Thoracic aorta (tissue), 2 donors: ENCODE measurements at places on chromosomes 11 and 22. TPM values are rescaled to one million over a fixed set of nuclear protein-coding genes. Genes with fewer than 3 reads are reported as not detected.

DNA sequence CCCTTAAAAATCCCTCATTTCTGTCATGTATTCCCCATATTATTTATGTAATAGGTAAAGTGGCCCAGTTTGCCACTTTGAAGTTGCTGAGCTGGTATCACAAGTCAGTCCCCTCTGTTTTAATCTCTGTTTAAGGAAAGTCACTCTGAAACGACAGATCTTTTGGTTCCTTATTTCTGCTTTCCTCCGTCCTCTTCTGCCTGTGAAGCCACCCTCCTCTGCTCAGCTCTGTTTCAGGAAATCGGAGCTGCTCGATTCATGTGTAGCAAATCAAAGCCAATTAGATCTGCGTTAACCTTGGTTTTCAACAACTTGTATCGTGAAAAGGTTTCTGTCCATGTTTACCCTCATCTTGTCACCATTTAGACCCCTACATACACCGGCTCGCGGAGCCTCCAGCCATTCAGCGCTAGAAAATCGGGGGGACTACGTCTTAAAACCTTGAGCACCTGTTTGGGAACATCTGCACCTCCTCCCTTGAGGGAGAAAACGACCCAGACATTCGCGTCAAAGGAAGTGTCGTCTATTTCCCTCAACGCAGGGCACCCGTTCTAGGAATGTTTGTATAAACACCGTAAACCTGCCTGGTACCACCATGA, 576 bp upstream of the SC5D start:
- no peak for DNase-seq

DNA sequence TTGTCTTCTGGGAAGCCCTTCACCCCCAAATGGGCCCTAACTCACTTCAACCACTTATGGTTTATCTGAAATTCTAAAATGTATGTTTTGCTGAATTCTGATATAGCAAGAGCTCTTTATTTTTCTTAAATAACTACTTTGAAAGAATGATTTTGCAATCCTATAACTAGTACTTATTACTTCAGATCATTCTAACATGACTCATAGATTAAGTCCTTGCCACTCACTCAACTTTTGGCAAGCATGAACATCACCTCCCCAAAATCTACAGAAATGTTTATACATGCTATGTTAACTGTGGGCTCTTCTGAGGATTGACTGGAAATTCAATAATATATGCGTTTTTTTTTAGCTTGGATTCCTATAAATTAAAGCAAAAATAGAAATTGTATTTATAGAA, 367.4 kb upstream of the FAT3 start:
- DNase-seq, result no peak

DNA sequence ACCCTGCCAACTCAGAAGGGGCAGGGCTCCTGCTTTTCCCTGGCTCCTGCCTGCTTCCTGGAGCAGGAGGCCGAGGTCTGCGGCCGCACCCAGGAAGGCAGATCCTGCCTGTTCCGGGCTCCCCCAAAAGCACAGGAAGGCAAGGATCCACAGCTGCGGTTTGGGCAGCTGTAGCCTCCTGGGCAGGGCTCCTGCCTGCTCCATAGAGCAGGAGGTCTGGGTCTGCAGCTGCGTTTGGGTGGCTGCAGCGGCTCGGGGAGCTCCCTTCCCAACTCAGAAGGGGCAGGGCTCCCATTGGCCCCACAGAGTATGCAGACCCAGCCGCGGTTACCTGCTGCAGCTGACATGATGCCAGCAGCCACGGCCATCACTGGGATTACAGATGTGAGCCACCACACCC, 5.5 kb downstream of the UPK2 start:
- DNase-seq, result no peak

DNA sequence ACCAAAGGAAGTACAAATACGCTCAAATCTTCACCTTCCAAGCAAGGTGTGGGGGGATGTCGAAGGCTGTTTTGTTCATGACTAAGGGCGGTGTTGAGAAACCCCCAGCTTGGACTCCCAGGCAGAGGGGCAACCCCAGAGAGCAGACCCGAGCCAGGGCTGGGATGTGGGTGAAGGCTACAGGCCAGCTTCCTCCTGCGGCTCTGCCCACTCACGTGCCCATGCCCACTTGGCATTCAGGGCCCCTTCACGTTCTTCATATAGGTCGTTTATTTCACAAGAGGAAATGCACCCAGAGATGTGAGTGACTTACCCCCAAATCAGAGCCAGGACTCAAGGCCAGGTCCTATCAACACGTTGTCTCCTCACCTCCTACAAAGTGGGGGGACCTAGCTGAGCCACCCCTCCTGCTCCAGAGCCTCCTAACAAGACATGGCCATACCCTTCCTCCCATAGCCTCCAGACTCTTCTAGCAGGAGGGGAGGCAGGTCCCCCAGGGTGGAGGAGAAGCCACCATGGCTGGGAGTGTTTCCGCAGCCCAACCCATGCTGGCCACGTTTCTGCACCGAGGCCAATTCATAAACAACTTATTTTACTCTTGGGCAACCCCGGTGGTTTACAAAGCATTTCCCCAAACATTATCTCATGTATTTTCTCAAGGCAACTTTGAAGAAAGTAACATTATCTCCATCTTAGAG, 22.0 kb downstream of the TMEM184B start:
- no peak for DNase-seq

C11orf54 gene
- 20.2 TPM for total RNA-seq

GRCh38 chr11:123430721-123431497, 840 bp downstream of the GRAMD1B start:
- no peak for DNase-seq

GRCh38 chr22:48248901-48249455, 1486.5 kb downstream of the TBC1D22A start:
- no peak for DNase-seq

GRCh38 chr11:14424096-14424495, 65.1 kb upstream of the RRAS2 start:
- no peak for DNase-seq

DNA sequence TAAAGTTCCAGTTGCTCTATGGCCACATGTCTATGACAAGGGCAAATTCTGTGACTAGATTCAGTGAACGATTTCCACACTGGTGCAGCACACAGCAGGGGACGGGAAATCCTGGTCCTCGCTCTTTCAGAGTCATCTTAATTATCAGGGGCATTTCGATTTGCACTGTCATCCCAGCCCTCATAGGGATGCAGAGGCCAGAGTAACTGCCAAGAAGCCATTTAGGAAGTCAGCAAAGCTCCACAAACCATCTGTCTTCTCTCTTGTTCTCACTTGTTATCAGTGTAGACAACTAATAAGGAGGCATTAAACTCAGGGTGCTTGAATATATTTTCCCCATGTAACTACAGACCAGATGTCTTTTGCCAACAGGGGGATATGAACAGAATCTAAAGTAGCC, 151.7 kb downstream of the STK33 start:
- no peak for DNase-seq

- peak; percentile 85 for DNase-seq
Observed at GRCh38 chr11:20112291-20113148, 47.8 kb downstream of the DBX1 start.

DNA sequence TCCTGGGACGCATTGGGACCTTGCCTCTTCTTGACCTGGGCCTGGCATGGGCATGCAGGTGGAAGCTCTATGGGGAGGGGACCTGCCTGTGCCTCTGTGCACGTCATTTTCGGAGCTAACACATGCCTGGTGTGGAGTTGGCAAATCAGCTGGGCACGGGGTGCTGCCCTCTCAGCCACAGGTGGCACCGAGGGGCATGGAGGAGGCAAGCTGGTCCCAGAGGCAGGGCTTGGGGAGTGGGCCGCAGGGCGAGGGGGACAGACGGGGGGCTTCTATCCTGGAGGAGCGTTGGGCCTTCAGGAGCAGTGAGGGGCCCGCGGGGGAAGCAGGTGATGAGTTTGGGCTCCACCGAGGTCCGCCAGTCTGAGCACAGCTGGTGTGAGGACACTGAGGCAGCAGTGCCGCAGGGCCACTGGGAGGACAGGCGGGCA, 362.0 kb downstream of the TBC1D22A start:
- no peak for DNase-seq

FAR1 gene
- 55.7 TPM for total RNA-seq

- peak; percentile 27 for DNase-seq
Observed at GRCh38 chr11:62025487-62026105, 58.2 kb upstream of the FTH1 start.

KLHDC7B gene
- not detected for total RNA-seq

- no peak for DNase-seq
Observed at GRCh38 chr22:49634006-49634772, 193.5 kb downstream of the BRD1 start.

P4HA3 gene
- 4.4 TPM for total RNA-seq

XRCC6 gene
- total RNA-seq, result 131 TPM

STK33 gene
- total RNA-seq, result not detected

SLC25A18 gene
- not detected for total RNA-seq

- no peak for DNase-seq
Observed at GRCh38 chr22:20155330-20156041, 4.6 kb upstream of the CCDC188 start.

GRCh38 chr11:33819278-33820035, 45.1 kb upstream of the FBXO3 start:
- no peak for DNase-seq

DNA sequence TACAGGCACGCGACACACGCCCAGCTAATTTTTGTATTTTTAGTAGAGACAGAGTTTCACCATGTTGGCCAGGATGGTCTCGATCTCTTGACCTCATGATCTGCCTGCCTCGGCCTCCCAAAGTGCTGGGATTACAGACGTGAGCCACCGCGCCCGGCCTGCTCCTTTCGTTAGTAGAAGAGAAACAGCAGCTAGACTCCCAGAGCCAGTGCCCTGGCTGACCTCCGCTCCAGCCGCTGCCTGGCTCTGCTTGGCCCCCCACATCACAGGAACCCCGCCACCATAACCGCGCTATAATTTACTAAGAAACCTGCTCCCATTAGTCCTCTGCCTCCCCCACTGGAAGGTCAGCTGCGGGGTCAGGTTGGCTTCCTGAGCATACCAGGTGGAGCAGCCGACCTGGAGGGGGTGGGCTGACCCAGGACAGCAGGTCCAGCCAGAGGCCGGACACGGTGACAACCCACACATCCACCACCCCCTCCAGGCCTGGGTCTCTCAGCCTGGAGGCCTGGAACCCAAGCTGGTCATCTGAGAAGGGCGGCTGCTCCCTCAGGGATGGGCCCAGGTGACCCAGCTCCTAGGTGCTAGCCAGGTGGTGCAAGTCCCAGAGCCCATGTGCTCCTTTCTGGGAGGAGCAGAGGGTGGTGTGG, 7.5 kb upstream of the POLDIP3 start:
- no peak for DNase-seq

- DNase-seq, result no peak
Observed at GRCh38 chr22:49753276-49753890, 74.3 kb downstream of the BRD1 start.

DNA sequence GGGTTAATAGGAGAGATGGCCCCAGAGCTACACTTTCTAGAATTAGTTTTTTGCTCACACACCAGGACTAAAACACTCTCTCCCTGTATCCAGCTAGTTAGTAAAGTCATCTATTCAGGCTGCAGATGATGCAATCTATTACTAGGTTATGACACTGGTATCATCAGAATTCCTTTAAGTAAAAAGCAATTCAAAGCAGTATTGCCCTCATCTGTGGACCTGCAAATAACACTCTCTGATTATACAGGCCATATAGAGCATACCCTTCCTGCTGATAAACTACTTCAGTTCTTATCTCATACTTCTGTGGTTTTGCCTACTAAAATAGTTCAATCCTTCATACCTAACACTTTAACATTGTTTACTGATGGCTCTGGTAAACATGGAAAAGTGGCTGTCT, 13.5 kb upstream of the MTMR2 start:
- no peak for DNase-seq

DNA sequence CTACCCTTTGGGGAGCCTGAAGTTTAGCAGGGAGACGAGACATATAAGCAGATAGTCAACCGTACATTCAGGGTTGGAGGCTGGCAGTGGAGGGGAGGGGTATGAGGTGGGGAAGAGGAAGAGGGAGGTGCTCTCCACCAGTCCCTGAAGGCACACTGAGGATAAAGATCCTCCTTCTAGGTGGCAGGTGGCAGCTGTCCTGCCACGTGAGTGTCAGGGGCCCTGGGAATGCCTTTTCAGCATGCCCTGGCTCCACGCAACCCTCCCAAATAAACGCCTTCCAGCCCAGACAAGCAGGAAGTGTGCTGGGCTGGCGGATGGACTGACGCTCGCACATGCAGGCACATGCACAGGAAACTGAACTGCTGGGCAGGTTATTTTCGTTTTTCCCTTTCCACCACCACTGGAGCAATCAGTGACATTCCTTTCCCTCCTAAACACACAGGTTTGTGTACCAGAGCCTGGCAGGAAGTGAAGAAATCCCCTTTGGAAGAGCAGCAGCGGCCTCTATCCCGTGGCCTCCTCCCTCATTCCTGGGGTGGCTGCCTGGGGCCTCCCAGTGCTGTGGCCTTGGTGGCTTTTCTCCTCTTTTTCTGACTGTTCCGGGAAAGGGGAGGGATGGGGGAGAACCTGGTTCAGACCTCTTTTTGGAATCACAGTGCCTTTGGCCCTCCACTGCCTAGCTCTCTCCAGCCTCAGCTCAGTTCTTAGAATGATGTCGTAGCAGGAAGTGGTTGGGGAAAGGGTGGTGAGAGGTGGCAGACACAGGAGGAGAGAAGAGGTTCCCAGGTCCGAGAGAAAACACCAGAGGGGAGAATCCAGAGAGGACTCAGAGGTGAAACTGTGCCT, 157.0 kb upstream of the TIMP3 start:
- DNase-seq, result no peak
